ENCODE measurements at places on chromosomes 7 and 10.
A peak's percentile ranks its signal among the peaks of the same experiment; 100 is the strongest.

DNA sequence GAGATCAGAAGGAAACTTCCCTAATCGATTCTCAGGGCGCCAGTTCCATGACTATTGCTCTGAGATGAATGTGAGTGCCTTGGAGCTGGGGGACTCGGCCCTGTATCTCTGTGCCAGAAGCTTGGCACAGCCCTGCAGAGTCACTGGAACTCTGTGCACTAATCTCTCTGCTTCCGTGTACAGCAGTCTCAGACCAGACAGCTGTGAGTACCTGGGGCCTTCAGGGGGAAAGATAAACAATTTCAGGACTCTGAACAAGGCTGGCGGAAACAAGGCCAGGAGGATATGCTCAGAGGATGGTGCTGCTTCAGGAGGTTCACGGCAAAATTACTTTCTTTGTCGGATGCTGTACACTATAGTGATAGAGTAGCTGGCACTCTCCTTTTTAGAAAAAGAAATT is 131.7 kb upstream of the PRSS58 start:
- no peak for DNase-seq

DNA sequence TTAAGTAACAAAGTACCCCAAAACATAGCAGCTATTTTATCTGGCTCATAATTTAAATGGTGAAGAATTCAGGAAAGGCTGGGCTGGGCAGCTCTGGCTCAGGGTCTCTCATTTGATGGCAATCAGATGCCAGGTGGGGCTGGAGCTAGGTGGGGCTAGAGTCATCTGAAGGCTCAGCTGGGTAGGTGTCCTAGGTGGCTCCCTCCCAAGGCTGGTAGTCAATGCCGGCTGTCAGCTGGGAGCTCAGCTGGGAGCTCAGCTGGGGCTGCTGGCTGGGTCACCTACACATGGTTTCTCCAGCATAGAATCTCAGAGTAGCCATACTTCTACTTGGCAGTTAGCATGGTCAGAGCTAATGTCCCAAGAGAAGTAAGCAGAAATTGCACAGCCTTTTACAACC is 34.1 kb downstream of the OSBPL3 start:
- no peak for DNase-seq

DNA sequence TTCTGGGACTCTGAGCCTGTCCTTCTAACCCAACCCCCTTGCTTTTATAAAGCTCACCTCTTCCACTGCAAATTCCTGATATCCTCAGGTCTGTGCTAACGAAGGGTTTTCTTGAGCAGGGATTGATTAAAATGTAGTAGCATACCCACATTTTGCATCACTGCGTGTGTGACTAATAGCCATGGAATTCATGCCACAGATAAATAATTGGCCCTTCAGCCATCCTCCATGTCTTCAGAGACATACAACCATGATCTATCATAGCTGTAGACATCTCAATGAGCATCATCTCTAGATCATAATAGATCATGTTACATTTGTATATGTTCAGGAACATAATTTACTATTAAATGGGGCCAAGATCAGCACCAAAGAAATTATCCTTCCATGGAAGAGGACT is 990.3 kb downstream of the KCNMA1 start:
- no peak for DNase-seq

DNA sequence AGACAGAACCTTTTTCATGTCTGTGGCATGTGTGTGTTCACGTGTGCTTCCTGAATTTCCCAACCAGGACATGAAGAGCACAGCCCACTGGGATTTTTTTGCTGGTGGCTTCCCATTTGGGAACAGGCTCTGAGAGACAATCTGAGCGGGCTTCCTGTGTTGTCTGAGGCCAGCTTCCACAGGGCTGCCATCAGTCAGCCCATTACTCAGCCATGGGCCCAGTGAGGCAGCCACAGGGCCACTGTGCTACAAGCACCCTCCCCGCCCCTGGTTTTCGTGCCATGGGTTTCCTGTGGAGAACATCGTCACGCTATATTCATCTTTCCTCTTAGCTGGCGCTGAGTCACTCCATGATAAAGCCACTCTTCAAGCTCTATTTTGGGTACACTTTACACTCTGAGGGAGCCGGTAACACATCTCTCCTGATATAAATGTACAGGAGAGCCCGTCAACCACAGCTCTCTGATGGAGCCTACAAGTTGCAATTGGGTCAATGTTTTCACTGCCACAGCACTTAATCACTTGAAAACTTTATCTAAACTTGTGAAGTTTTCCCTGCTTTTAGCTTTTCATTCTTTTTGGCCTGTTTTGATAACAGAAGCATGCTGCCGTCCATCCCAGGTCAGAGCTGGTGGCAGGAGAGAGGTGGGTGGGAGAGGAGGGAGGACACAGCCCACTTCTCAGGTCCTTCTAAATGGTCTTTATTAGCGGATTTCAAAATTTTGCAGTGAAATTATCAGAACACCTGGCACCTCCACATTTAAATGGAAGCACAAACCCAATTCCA is 96.9 kb downstream of the HIPK2 start:
- no peak for DNase-seq

GRCh38 chr7:134829380-134829986 is 50.0 kb downstream of the CALD1 start:
- DNase-seq: no peak

GRCh38 chr10:13844651-13845050 is 257.9 kb downstream of the PRPF18 start:
- DNase-seq: no peak

DNA sequence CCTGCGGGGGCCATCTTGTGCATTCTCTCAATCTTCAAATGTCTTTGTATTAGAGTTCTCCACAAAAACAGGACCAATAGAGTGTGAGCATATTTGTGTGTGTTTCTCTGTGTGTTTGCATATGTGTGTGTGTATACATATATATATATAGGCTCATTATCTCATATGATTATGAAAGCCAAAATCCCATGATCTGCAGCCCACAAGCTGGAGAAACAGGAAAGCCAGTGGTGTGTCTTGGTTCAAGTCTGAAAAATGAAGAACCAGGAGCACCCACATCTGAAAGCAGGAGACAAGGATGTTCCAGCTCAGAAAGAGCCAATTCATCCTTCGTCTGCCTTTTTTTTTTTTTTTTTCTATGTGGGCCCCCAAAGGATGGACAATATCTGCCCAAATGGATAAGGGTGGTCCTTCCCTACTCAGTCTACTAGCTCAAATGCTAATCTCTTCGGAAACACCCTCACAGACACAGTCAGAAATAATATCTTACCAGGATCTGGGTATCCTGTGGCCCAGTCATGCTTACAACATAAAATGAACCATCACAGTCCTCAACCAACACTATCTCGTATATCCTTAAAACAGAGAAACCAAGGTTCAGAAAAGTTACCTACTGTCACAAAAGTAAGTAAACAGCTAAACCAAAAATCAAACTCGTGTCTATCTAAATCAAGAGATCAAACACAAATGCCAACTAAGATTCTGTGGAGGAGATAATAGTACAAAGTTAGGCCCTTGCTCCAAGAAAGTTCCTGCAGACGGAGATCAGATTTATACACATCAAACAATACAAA is 141.9 kb downstream of the JMJD1C start:
- no peak for DNase-seq

- no peak for DNase-seq
Measured at GRCh38 chr7:149780636-149781419, 7.4 kb upstream of the ZNF467 start.

DNA sequence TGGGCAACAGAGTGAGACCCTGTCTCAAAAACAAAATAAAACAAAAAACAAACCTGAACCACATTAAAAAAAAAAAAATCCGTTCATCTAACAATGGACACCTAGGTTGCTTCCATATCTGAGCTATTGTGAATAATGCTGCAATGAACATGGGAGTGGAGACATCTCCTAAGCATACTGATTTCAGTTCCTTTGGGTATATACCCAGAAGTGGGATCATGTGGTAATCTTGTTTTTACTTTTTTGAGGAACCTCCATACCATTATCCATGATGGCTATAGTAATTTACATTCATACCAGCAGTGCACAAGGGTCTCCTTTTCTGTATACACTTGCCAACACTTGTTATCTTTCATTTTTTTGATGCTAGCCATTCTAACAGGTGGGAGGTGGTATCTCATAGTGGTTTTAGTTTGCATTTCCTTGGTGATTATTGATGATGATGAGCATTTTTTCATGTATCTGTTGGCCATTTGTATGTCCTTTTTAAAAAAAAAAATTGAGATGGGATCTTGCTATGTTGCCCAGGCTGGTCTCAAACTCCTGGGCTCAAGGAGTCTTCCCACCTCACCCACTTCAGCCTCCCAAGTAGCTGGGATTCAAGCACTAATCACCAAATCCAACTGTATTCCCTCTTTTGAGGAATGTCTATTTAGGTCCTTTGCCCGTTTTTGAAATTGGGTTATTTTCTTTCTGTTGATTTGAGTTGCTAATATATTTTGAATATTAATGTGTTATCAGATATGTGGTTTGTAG is 17.5 kb downstream of the CDK13 start:
- DNase-seq: no peak

GRCh38 chr7:131231381-131232220 is 96.1 kb upstream of the MKLN1 start:
- no peak for DNase-seq

- DNase-seq: no peak
Measured at GRCh38 chr7:99196536-99197258, 11.2 kb downstream of the KPNA7 start.

DNA sequence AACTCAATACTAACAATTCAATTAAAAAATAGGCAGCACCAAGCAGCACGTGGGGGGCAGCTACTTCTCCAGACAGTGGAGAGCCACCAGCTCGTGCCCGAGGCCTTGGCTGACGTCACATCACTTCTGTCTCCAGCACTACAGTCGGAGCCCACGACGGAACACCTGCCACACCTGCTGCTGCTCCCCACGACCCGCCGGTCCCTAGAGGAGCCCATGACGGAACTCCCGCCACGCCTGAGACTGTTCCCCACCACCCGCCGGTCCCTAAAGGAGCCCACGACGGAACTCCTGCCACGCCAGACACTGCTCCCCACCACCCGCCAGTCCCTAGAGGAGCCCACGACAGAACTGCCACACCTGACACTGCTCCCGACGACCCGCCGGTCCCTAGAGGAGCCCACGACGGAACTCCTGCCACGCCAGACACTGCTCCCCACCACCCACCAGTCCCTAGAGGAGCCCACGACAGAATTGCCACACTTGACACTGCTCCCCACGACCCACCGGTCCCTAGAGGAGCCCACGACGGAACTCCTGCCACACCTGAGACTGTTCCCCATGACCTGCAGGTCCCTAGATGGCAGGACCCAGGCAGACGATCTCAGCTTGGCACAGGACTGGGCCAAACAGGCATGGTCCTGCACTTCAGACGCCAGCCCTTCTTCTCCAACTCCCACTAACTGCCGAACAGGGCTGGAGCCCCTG is 258.0 kb downstream of the ELFN1 start:
- DNase-seq: no peak

- no peak for DNase-seq
Measured at GRCh38 chr7:2433713-2434550, 30.5 kb downstream of the CHST12 start.

GRCh38 chr10:86067436-86068050 is 299.1 kb downstream of the GRID1 start:
- DNase-seq: no peak

DNA sequence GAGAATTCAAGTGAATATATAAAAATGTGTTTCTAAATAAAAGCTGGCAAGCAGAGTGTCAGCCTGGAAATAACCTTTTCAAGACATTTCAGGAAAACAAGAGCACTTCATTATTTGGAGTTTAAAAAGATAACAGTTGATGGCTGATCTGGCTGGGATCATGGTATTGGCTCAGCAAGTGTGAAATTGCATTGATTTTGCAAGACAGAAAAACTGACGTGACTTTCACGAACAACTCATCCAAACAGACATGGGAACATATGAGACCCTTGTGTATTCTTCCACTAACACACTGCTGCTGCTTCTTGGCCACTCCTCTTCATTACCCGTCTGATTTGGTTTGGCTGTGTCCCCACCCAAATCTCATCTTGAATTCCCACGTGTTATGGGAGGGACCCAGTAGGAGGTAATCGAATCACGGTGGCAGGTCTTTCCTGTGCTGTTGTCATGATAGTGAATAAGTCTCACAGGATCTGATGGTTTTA is 108.5 kb downstream of the RAB18 start:
- no peak for DNase-seq

GRCh38 chr7:34130558-34131295 is 225.4 kb downstream of the BMPER start:
- DNase-seq: no peak

DNA sequence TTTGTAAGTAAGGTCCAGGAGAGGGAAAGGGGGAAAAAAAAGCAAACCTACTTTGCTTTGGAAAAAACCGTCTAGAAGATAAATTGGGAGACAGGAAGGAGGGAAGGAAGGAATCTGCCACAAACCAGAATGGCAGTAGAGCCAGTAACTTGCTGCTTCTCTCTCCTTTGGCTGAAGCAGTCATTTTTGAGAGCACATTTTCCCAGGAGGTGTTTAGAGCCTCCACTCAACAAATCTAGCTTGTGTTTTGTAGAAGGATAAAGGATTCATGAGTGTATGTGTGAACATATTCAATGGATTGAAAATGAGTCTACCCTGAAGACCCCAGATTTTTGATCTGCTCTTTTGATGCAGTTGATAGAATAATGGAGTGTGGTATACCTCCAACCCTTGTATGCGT is 2.6 kb downstream of the NRG3 start:
- no peak for DNase-seq

DNA sequence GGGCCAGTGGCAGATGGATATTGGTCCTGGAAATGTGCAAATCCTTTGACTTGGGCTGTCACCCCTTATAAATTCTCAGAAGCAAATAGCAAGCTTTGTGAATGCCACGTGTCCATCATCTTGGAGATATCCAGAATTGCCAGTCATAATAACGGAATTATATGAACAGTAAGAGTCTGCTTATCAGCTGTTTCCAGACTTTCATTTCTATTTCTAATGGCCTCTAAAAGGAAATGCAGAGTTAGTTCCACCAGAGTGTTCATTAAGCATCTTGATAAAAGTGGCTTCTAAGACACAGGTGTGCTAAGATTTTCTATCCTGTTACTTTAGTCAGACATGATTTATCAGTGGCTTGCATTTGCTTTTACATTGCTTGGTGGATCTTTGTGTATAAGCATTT is 87.4 kb downstream of the RAMP3 start:
- DNase-seq: no peak

- DNase-seq: peak; percentile 34
Measured at GRCh38 chr10:31602541-31603234, 283.7 kb downstream of the ZEB1 start.

All from liver (tissue), 10 donors.